ENCODE measurements at places on chromosomes 13 and 19.

DNA sequence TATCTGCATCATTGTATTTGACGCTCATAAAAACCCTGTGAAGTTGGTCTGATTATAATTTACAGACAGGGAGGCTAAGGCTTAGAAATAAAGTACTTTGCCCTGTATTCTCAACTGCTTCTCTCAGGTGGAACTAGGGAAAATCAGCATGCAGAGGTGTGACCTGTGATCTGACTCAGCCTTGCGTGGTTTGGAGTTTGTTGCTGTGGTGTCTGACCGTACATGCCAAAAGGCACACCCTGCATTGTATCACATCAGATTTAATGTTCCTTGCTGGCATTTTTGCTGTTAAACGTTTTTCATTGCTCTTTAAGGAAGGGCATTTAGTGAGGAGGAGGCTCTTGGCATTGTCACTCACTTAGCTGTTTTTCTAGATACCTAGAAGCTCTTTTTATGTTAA lies 58.8 kb upstream of the C1QTNF9B start:
- DNase-seq: no peak

- DNase-seq: no peak
These were observed 140.8 kb downstream of the MIPEP start for GRCh38 chr13:23748109-23748990.

DNA sequence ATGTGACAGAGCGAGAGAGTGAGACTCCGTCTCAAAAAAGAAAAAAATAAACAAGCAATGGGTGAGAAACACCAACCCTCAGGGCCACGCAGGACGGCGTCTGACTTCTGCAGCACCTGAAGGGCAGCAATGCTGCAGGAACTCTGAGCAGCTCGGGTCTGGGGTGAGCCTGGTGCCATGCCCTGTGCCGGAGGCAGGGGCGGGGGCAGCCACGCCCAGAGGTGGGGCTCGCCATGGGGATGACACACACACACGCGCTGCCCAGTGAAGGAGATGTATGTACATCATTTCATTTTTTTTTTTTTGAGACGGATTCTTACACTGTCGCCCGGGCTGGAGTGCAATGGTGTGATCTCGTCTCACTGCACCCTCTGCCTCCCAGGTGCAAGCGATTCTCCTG lies 24.3 kb downstream of the GPX4 start:
- no peak for DNase-seq

DNA sequence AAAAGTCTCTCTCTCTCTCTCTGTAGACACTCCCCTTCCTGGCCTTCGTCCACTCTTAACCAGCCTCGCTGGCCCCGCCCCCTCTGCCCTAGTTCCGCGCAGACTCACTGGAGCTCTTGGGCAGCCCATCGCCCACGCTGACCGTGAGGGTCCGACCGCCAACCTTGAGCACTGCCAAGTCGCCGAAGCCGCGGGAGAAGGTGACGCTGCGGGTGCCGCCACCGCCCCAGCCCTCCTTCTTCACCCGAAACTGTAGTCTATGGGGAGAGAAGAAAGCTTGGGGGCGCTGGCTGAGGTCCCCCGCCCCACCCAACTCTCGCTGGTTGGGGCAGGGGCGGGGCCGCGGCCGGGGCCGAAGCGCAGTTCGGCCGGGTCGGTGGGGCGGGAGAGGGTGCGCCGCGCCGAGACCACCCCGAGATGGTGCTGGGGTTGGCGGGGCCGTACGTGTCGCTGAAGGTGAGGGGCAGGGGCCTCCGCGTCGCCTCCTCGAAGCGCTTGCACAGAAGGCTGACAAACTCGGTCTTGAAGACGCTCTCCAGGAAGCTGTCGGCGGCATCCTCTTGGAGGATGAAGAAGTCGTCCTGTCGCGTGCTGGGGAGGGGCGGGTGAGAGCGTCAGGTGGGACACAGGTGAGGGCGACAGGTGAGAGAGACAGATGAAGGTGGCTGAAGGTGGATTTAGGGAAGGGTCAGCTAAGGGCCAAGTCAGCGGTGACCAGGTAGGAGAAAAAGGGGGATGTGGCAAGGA lies 12.6 kb upstream of the ZNF414 start:
- peak; percentile 73 for DNase-seq
